Common myeloid progenitor, CD34-positive (primary cell): ENCODE measurements at places on chromosomes 3 and 15.
A peak's percentile ranks its signal among the peaks of the same experiment; 100 is the strongest.

DNA sequence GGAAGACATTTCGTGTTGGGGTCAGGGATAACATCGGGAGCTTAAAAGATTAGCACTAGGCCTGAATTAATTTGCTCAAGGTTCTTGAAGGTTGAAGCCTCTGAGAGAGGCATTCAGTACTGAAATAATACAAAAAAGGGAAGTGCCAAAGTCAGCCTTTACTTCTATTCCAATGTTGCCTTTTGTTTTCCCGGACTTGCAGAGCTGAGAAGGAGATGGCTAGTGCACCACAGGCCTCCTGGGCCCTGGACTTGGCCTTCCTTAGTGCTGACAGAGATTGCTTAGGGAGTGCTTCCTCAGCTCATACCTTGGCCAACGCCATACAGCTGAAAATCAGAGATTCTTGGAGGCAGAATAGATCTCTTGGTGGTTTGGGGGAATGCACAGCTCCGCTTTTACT lies 333.6 kb upstream of the TBL1XR1 start:
- H3K27ac ChIP-seq = no peak overlapping the region
- H3K4me3 ChIP-seq = no peak overlapping the region
- no peak for DNase-seq
- no peaks in the 10 kb centered on the region for H3K36me3 ChIP-seq
- H3K4me1 ChIP-seq = peaks cover 9% of the 10 kb centered on the region

DNA sequence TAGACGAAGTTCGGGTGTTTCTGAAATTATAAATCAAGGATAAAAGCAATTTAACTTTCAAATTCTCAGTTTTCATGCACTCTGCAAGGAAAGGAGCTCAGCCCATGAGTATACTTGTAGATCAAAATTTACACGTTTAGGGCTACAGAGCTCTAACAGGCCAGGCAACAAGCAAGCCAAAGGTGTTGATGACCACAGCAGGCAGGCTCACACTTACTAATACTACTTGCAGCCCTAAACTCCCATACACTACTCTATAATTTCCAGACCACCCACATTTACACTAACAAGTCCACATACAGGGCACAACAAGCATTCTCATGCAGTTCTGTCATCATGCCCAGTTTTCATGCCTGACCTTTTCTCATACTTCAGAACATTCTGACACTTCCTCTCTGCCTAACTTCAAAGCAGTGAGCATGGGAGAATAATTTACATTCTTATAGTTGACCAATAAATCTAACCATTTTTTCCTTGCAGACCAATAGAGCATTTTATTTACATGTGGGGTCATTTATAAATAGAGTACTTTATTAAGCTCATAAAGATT lies 124.7 kb upstream of the FRMD4B start:
- no peaks in the 10 kb centered on the region for H3K4me1 ChIP-seq
- no peak overlapping the region for H3K4me3 ChIP-seq
- DNase-seq = no peak
- H3K27me3 ChIP-seq = no peaks in the 10 kb centered on the region
- no peaks in the 10 kb centered on the region for H3K36me3 ChIP-seq
- no peak overlapping the region for H3K27ac ChIP-seq

DNA sequence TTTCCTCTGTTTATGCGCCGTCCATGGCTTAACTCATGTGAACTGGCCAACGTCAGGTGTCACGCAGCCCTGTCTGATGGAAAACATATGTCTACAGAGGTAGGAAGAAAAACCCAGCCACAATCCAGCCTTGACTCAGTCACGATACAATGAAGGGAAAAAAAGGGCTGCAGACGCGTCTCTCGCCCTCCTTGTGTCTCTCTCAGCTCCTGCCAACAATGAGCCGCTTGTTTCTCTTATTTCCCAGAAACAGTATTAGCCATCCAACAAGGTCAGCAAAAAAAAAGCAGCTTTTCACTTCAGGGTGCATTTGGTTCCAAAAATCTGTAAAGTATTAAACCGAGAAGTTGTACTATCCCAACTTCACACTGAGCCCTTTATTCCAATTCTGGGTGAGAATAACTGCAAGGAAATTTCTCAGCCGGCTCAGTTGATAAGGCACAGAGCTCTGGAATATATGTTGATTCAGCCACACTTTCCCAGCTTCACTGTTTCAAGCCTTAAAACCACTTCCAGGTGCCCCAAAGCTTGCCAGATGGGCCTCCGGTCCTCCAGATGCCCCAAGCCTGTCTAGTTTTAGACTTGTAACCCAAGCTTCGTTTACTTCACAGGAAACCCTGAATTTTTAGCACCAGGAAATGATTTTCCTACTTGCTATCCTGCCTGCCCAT lies 79.4 kb downstream of the TM4SF4 start:
- no peak overlapping the region for H3K27ac ChIP-seq
- no peak overlapping the region for H3K4me3 ChIP-seq
- peaks cover 6% of the 10 kb centered on the region for H3K4me1 ChIP-seq
- no peak for DNase-seq
- H3K36me3 ChIP-seq = no peaks in the 10 kb centered on the region
- no peaks in the 10 kb centered on the region for H3K27me3 ChIP-seq

- peaks cover 2% of the 10 kb centered on the region for H3K27me3 ChIP-seq
- no peak overlapping the region for H3K27ac ChIP-seq
- no peaks in the 10 kb centered on the region for H3K36me3 ChIP-seq
Measured at GRCh38 chr3:124526601-124527000, 203.7 kb upstream of the UMPS start.

DNA sequence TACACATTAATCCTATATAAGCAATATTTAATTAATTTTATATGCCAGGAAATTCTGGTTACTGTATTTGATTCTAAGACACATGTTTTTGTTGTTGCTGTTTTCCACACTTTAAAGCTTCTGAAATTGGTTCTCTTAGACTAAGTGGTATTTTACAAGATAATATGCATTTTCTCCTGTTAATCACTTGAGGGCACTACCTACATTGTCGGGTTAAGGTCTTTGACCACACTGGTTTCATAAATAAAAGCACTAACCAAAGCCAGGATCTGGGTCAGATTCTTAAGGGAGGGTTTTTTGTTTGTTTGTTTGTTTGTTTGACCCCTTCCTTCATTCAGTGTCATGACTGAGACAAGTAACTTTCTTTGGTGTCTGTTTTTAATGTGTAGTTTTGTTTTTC lies 590.2 kb downstream of the RBMS3 start:
- no peak overlapping the region for H3K27ac ChIP-seq
- H3K4me1 ChIP-seq = no peaks in the 10 kb centered on the region
- no peak overlapping the region for H3K4me3 ChIP-seq
- H3K27me3 ChIP-seq = no peaks in the 10 kb centered on the region
- DNase-seq = no peak

GRCh38 chr3:72100080-72100511 lies 315.1 kb upstream of the PROK2 start:
- peak overlapping the region; percentile 77 for H3K27ac ChIP-seq
- no peaks in the 10 kb centered on the region for H3K27me3 ChIP-seq
- no peaks in the 10 kb centered on the region for H3K36me3 ChIP-seq
- peak; percentile 89 for DNase-seq

DNA sequence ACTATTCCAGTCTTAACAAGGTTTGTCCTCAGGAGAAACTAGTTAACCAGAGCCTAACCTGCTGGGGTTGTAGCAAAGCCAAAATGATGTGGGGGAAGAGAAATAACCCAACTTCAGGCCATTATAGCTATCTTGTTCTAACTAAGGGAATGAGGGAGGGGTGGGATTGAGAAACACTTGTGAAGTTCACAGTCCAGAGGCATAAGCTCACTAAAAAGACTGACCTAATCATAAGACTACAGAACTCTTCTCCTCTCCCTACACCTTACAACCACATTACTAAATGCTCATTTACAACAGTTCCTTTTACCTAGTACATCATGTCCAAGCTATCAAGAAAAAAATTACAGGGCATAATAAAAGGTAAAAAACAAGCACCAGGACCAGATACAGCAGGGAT lies 52.8 kb downstream of the UBE3A start:
- no peak overlapping the region for H3K4me3 ChIP-seq
- DNase-seq = no peak
- no peaks in the 10 kb centered on the region for H3K27me3 ChIP-seq
- peaks cover 18% of the 10 kb centered on the region for H3K36me3 ChIP-seq

GRCh38 chr15:31985607-31986006 lies 44.7 kb upstream of the CHRNA7 start:
- no peaks in the 10 kb centered on the region for H3K36me3 ChIP-seq
- H3K27ac ChIP-seq = no peak overlapping the region
- peaks cover 5% of the 10 kb centered on the region for H3K4me1 ChIP-seq
- no peaks in the 10 kb centered on the region for H3K27me3 ChIP-seq
- peak; percentile 35 for DNase-seq

- no peaks in the 10 kb centered on the region for H3K27me3 ChIP-seq
- no peak overlapping the region for H3K27ac ChIP-seq
- H3K4me3 ChIP-seq = no peak overlapping the region
- no peaks in the 10 kb centered on the region for H3K36me3 ChIP-seq
- DNase-seq = no peak
- no peaks in the 10 kb centered on the region for H3K4me1 ChIP-seq
Measured at GRCh38 chr3:181880331-181880730, 168.6 kb downstream of the SOX2 start.
